ENCODE measurements at places on chromosomes 6 and 20.

DNA sequence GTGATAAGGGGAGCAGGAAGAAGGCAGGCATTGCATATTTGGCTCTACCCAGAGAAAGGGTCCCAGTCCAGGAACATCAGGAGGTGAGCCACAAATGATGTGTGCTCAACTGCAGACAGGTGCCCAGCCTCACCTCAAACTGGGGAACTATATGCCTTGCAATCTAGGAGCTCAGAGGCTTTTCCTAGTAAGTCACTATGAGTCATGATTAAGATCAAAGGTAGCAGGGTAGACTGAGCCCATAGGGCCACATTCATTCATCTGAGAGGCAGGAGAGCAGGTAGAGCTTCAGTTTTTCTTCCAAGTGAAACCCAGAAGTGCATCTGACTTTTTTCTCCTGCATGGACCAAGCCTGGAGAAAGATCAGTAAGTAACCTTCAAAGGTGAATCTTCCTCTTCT is 31.3 kb downstream of the MARCKS start:
- no peaks in the 10 kb centered on the region for H3K27me3 ChIP-seq
- H3K27ac ChIP-seq, result no peak overlapping the region
- H3K36me3 ChIP-seq, result no peaks in the 10 kb centered on the region
- no peak overlapping the region for H3K4me3 ChIP-seq
- H3K4me1 ChIP-seq, result no peaks in the 10 kb centered on the region
- no peak for DNase-seq

DNA sequence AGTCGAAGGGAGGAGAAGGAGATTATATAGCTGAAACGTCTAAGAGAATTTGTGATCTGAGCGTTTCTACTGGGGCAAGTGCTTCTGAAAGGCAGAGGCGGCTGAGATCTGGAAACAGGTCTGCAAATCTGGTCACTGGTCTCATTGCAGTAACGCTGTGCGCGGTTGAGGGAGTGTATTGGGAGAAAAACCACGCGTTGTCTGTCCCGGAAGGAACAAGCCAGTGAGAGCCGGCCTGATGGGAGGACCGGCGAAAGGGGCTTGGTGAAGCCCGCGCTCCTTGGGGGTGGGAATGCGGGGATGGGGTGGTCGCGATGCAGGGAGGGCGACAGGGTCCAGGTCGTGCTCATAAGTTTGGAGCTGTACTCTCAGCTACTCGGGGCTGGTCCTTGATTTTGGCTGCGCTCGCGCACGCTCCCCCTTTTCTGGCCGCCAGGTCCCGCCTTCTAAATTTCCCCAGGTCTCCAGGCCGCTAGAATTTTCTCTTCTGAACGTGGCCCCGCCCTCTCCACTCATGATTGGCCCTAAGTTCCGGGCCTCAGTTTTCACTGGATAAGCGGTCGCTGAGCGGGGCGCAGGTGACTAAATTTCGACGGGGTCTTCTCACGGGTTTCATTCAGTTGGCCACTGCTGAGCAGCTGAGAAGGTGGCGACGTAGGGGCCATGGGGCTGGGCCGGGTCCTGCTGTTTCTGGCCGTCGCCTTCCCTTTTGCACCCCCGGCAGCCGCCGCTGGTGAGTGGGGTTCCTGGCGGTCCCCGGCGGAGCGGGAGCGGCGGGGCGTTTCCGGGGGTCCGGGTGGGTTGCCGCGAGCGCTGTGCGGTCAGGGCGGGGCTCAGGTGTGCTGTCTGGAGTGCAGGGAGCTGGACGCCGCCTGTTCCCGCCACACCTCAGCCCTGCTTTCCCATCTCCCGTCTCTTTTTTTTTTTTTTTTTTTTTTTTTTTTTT is at the start of gene MICB:
TSS of gene MICB (plus strand) at position 615 of the 946 bp plus-strand sequence. CDS start at position 664, 49 bp downstream.
- DNase-seq, result peak; percentile 96
- no peaks in the 10 kb centered on the region for H3K27me3 ChIP-seq
- H3K4me3 ChIP-seq, result peak within 1 kb of the TSS; percentile 82

DNA sequence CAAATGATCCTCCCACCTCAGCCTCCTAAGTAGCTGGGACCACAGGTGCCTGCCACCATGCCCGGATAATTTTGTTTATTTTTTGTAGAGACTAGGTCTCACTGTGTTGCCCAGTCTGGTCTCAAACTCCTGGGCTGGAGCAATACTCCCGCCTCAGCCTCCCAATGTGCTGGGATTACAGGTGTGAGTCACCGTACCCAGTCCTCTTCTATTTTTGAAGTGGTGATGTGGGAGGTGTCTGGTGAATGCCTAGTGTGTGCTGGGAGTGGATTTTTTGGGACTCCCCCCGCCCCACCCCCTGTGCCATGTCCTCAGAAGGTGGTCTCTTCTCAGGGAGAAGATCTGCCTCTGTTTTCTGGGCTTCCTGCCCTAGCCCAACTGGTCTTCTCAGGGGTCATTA is 47.9 kb upstream of the CLDN20 start:
- no peaks in the 10 kb centered on the region for H3K27me3 ChIP-seq
- peaks cover 26% of the 10 kb centered on the region for H3K36me3 ChIP-seq
- DNase-seq, result no peak
- no peak overlapping the region for H3K4me3 ChIP-seq
- no peaks in the 10 kb centered on the region for H3K4me1 ChIP-seq
- H3K27ac ChIP-seq, result no peak overlapping the region

GRCh38 chr6:23027281-23027680 is 457.9 kb downstream of the HDGFL1 start:
- no peaks in the 10 kb centered on the region for H3K27me3 ChIP-seq
- DNase-seq, result no peak
- no peaks in the 10 kb centered on the region for H3K36me3 ChIP-seq
- no peak overlapping the region for H3K4me3 ChIP-seq

GRCh38 chr6:139521338-139521737 is 146.9 kb upstream of the CITED2 start:
- H3K4me3 ChIP-seq, result no peak overlapping the region
- H3K4me1 ChIP-seq, result no peaks in the 10 kb centered on the region
- no peaks in the 10 kb centered on the region for H3K27me3 ChIP-seq
- no peaks in the 10 kb centered on the region for H3K36me3 ChIP-seq

- no peak overlapping the region for H3K4me3 ChIP-seq
- no peak for DNase-seq
- H3K36me3 ChIP-seq, result peaks cover 14% of the 10 kb centered on the region
- H3K27ac ChIP-seq, result no peak overlapping the region
These were observed 10.3 kb upstream of the SNHG17 start for GRCh38 chr20:38445381-38445796.

DNA sequence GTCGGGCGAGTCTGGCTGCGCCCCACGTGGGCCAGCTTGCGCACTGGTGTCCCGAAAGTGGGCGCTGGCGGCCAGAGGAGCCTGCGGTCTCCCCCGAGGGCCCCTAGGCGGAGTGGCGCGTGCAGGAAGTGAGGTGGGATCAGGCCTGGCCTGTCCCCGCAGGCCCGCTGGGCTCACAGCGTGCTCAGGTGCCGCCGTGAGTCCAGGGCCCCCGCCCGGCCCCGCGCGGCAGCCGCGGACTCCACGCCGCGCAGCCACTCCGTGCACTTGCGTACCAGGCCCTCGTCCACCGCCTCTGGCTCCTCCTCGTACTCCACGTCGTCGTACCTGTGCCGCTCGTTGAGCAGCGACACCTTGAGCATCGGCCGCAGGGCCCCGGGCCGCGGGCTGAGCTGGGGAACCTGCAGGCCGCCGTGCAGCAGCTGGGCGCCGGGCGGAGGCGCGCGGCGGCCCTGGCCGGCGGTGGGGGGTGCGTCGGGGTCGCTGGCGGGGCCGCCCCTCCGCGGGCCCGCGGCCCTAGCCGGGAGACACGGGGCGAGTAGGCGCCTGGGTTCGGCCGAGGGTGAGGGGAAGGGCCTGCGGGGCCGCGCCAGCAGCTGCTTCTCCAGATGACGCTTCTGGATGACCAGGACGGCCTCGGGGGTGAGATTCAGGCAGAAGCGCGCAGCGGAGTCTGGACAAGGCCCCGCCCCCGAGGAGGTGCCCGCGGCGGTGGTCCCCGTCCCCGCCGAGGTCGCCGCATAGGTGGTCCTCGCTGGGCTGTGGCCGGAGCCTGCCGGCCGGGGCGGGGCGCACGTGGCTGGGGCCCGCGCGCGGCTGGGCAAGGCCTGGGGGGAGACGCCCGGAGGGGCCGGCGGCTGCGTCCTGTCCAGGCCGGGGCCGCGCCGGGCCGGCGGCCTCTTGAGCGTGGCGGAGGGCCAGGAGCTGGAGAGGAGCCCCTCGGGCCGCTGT is 835 bp downstream of the PRR18 start:
- peak; percentile 79 for DNase-seq
- peaks cover 29% of the 10 kb centered on the region for H3K27me3 ChIP-seq
- no peak overlapping the region for H3K27ac ChIP-seq
- H3K4me1 ChIP-seq, result no peaks in the 10 kb centered on the region

DNA sequence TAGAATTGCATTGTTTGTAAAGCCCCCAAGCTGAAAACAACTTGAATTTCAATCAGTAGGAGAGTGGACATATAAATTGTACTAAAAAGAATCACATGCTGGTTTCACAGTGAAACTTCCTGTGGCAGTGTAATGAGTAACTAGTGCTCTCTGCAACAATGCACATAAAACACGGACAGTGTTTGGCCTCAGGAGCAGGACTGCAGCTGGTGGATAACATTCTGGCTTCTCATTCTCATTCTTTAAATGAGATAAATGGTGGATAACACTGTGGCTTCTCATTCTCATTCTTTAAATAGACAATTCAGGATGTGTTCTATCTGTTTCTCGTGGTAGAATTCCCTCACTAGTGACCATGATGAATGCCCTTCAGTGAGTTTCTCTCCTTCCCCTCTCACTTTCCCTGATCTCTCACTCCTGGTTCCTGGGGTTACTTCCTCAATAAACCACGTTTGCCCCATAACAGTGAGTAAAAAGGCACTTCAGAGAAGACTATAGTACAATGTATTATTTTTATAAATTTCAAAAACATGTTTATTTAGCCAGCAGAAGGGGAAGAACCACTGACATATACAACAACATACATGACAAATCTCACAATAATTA is 59.9 kb downstream of the SLC22A2 start:
- no peaks in the 10 kb centered on the region for H3K36me3 ChIP-seq
- no peak overlapping the region for H3K4me3 ChIP-seq
- no peaks in the 10 kb centered on the region for H3K4me1 ChIP-seq
- no peak for DNase-seq
- no peak overlapping the region for H3K27ac ChIP-seq

All from H9 (cell line).